Gastroesophageal sphincter (tissue), 4 donors: ENCODE measurements at places on chromosomes 12 and 14. TPM values are rescaled to one million over a fixed set of nuclear protein-coding genes. Genes with fewer than 3 reads are reported as not detected.

DNA sequence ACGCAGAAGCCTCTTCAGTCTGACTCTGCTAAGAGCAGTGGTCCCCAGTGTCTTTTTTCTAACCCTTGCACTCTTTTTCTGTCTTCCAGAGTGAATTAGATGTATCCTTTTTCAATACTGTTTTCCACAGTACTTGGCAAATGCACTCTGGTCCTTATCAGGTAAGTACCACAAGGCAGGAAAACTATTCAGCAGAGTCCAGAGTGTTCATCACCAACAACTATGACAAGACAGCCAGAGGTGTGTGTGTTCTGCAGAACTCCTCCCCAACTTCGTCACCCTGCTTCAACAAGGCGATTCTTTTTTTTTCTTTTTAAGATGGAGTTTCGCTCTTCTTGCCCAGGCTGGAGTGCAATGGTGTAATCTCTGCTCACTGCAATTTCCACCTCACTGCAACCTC lies 54.3 kb upstream of the STRN3 start:
- no peak for ATAC-seq

DNA sequence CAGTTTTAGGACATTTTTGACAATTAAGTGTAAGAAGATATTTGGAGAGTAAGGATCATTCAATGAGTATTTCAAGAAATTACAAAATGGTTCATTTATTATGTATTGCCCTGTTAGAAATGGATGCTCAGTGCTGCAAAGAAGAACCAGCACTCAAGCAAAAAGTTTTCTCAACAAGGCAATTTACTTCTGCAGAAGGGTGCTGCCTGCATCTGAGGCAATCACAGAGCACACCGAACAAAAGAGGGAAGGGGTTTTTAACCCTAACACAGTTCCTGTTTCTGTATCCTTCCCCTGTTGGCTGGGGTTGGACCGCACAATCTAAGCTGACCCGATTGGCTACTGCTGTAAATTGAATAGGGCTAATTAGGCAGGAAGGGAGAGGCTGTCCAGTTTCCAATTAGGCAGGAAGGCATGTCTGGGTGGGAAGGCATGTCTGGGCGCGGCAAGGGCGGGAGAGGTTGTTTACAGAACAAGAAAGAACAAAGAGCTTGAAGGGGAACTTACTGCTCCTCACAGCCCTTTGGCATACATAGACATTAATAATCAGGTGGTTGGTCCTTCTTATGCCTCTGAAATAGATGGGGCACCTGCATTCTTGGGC lies 41.4 kb downstream of the SPTSSA start:
- ATAC-seq, result no peak

Gene KRT72
- not detected for total RNA-seq

Gene PPP1R36
- total RNA-seq, result 2.8 TPM
